ENCODE measurements at places on chromosomes 16 and 17.
A peak's percentile ranks its signal among the peaks of the same experiment; 100 is the strongest.

DNA sequence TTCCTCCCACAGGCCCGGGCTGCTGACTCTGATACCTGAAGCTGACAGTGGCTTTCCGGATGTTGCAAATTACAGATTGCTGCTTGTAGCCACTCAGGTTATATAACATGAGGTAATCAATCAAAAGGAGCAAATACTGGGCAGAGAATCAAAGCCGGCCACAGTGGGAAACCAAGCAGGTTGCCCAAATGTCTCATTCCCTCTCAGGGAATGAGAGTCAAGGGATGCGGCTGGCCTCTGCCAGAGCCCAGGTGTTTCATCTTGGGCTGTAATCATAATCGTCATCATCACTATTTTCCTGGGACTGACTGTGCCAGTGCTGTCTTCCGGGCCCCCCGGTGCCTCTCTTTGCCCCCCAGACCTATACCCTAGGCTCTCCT lies 292.4 kb upstream of the FOXF1 start:
- DNase-seq = no peak

- DNase-seq = no peak
Observed at GRCh38 chr16:72371307-72372086, 199.5 kb upstream of the PMFBP1 start.

DNA sequence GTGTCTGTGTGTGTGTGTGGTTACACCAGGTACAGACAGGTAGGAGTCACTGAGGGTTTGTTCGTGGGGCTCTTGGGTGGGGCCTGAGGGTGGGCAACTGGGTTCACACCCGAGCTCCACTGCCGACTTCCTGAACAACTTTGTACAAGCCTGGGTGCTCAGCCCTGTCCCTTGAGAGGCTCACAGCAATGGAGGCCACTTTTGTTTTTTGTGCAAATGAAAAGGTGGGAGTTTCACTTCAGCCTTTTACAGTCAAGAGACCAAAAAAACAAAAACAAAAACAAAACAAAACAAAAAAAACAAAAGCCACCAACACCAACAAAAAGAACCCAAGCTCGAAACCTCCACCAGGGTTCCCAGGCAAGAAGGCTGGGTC lies 2.4 kb downstream of the RHBDF2 start:
- no peak for DNase-seq

DNA sequence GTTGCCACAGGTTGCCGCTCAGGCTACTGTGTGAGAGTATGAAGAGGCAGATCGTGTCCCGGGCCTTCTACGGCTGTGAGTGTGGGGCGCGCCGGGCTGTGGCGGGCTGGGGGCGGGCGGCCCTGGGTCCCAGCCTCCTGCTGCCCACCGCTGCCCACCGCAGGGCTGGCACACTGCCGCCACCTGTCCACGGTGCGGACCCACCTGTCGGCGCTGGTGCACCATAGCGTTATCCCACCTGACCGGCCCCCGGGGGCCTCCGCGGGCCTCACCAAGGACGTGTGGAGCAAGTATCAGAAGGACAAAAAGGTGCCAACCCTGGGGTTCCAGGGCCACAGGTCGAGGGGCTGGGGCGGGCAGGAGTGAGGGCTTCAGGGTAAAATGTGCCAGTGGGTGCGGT lies 28.7 kb downstream of the MNT start:
- DNase-seq = no peak

GRCh38 chr16:80994451-80994850 lies 12.2 kb downstream of the CMC2 start:
- no peak for DNase-seq

DNA sequence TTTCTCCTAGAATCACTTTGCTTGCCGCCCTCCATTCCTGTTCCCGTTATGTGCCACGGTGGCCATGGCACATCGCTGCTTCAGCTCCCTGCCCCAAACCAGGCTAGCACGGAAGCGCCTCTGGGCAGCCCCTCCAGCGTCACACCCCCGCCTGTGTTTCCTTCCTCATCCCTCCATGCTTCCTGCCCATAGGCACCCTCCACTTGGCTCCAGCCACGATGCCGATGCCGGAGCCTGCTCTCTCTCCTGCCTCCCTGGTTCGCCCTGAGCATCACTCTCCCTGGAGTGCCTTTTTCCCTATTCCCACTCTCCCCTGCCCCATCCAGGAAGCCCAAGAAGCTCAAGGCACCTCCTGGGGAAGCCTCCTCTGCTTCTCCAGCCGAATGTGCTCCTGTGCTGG lies 3.2 kb upstream of the ARHGAP23 start:
- DNase-seq = no peak

DNA sequence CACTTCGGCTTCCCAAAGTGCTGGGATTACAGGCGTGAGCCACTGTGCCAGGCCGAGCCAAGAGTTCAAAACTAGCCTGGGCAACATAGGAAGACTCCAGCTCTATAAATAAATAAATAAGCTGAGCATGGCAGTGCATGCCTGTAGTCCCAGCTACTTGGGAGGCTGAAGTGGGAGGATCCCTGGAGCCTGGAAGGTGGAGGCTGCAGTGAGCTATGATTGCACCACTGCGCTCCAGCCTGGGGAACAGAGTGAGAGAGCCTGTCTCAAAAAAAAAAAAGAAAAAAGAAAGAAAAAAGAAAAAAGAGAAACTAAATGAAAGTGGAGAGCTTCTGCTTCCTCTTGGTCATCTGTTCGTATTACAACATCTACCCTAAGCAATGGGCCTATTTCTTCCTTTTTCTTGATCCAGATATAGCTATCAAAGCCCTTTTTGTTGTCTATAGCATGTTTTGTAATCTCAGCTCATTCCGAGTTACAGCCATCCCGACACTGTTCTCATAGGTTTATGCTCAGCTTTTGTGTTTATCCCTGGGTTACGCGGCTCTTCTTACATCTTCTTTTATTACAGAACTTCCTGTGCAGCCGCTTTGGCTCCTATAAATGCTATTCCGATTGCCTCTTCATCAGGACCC lies 14.1 kb upstream of the MAPK3 start:
- no peak for DNase-seq

- DNase-seq = no peak
Observed at GRCh38 chr17:27536781-27537180, 80.5 kb downstream of the KSR1 start.

- DNase-seq = no peak
Observed at GRCh38 chr17:12665263-12666210, at the start of gene MYOCD. Gene MYOCD (plus strand): TSS chr17:12665890. CDS start chr17:12666189, 299 bp downstream.

DNA sequence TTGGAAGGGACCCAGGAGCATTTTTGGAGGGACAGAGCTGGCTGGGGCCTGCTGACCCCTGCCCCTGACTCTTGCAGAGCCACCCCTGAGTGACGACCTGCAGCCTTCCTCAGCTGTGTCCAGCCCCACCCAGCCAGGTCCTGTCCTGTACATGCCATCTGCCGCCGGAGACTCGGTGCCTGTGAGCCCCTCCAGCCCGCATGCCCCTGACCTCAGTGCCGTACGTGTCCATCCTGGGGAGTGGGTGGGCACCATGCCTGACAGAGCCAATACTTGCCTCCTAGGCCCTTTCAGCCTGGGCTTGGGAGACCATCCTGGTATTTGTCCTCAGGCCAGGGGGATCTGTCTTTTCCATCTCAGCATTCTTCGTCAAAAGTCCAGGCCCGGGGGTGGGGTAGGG lies 27.5 kb downstream of the UNC13D start:
- no peak for DNase-seq

- no peak for DNase-seq
Observed at GRCh38 chr17:76213491-76213890, 26.8 kb downstream of the RNF157 start.

DNA sequence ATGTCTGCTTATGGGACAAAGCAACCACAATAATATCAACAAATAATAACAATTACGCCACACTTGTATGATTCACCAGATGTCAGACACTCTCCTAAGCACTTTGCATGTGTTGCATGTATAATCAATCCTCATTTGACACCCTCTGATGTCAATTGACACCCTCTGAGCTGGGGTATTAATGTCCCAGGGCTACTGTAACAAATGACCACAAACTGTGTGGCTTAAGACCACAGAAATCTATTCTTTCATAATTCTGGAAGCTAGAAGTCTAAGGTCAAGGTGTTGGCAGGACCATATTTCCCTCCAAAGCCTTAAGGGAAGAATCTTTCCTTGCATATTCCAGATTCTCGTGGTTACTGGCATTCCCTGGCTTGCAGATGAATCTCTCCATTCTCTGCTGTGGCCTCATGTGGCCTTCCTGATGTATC lies 112.7 kb downstream of the NPIPB5 start:
- no peak for DNase-seq

DNA sequence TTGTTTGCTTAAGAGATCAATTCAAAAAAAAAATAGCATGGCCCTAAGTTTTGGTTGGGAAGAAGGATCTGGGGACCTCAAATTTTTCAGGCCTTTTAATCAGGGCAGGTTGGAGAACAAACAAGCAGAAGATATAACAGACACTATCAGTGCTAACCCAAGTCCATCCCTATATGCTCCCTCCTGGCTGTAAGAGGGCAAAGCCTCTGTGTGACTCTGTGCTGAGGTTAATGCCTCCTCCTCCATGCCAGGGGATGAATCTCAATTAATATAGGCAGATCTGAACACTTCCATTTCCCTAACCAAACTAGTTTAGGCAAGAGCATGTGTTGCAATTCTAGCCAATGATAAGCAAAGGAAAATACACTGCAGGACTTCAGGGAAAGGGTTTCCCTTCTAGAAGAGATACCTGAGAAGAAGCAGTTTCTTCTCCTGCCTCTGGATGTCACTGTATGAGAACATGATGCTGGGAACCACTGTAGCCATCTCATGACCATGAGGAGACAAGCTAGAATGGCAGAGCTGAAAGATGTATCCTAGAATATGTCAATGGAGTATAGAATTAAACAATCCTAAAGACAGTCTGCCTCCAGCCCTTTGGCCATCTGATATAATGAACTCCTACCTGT lies 76.0 kb downstream of the CHD9NB start:
- DNase-seq = no peak

- DNase-seq = no peak
Observed at GRCh38 chr17:68273722-68274121, 17.2 kb downstream of the SLC16A6 start.

DNA sequence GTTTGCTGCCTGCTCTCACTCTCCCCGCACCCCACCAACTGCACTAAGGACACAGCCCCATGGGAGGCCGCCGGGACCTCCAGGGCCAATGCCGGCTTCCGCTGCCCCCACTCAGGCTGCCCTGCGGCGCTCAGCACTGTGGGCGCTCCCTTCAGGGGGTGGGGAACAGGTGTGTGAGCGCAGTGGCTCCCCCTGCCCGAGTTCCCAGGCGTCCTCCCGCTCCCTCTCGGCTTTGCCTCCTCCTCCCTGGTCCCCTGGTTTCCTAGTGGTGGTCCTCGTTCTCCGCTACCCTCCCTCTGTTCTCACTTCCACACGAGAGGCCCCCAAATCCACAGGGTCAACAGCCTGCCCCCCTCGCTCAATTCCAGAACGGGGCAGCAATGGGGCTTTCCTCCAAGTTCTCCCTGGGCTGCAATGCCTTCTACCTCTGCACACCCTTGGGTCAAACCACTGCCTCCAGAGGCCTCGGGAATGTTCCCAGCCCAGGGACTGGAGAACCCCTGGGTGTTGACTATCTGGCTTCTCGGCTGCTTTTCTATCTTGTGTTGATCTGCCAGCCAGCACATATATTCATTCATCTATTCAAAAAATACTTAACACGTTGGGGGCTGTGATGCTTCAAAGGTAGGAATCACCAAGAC lies 9.9 kb downstream of the FOXJ1 start:
- no peak for DNase-seq

- DNase-seq = no peak
Observed at GRCh38 chr16:58026139-58026704, 668 bp downstream of the MMP15 start.

DNA sequence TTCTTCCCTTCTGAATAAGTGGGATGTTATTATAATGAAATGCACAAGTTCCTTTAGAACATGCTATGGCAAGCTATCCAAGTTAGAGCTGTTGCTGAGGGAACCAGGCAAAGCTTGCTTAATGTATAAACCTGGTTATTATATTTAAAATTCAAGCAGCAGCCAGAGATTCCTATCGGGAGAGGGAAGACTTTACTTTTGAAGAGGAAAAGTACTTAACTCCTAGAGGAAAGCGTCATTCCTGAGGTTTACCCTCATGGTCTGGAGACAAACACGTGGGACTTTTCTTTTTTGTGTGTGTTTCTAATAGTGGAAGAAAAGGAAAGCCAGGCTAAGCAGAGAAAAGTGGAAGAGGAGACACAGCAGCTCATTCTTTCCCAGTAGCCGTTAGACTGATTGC lies 39.9 kb upstream of the MYH10 start:
- no peak for DNase-seq

DNA sequence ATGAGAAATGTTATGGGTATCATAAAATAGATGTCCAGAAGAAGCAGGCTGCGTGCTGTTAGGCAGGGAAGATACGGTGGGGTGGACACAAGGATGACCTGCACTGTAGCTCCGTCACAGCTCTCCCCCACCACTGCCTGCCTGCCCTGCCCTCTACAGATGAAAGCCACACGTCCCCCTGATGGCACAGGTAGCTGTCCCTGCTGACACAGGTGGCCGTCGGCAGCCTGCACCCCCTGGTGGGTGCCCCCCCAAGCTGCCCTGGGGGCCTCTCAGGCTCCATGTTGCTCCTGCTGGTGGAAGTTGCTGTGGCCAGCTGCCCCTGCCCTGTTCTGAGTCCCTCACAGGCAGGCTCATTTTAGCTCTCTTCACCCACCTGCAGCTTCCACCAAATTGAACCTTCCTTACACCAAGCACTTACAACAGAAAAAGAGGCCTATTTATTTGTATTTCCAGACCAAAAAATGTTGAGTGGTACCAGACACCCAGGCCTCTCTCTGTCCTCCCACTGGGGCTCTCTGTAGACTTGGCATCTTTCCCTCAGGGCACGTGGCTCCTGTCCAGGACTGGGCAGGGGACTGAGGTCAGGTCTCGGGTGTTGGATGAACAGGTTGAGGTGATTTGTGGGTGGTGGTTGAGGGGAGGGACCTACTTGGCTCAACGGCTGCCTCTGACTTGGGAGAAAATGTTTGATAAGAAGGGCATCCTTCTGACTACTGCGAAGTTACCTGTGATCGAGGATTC lies 50.1 kb upstream of the CACNG5 start:
- DNase-seq = no peak

DNA sequence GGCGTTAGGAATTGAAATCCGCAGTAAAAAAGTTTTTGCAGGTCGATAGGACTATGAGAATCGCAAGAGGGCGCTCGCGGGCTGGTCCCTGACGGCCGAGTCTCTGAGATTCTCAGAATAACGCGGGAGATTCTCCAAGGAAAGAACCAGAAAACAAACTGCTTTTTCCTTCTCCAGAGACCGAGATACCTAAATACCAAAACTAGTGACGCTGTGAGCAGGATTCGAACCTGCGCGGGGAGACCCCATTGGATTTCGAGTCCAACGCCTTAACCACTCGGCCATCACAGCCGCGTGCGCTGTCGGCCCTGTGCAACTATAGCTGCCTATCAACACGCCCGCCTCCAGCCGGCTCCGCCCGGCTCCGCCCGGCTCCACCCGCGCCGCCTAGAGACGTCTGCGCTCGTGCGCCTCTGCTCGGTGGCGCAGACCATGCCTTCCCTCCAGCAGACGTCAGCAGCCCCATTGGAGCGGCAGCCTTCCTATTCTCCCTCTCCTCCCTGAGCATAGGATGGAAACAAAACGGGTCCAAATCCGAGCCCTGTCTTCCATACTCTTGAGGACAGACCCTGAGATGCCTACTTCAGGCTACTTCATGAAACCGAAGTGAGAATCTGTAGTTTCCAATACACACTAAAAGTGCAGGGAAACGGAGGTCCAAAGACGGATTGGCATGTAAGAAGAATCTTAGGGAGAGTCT lies 13.4 kb downstream of the PER1 start:
- DNase-seq = peak; percentile 99

- no peak for DNase-seq
Observed at GRCh38 chr17:58525239-58525638, 10.8 kb upstream of the MTMR4 start.
